Pancreas (tissue), 10 donors: ENCODE measurements at places on chromosomes 5 and 9. TPM values are rescaled to one million over a fixed set of nuclear protein-coding genes. Genes with fewer than 3 reads are reported as not detected.

DNA sequence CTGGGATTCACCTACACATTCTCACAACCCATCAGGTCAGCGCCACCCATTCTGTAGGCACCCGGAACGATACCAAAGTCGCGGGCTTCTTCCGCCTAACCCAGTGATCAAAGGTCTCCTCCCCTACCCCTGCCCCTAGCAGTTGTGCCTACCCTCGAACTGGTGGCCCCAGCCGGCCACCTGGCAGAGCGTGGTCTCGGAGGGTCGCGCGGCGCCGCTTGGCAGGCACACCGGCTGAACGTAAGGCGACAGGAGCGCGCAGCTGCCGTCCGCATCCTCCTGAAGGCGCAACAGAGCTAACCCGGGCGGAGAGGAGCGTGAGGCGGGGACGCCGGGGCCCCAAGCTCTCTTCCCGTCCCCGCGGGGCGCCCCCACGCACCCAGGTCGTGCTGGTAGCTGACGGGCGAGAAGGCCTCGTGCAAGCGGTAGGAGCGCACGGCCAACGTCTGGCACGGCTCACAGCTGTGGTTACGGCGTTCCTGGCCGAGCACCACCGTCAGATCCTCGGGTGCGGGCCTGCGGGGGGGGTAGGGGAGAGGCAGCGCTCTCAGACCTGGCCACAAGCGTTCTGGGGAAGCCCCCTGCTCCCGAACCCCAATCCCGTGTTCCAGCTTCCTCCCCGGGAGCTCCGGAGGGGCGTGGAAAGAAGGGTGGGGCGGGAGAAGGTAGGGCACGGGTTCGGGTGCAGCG, 2.8 kb upstream of the PFN3 start:
- DNase-seq = no peak

- DNase-seq = peak; percentile 24
These were observed 115.4 kb downstream of the HSD17B3 start for GRCh38 chr9:96186591-96187011.

GRCh38 chr5:158152136-158152535, 293.2 kb upstream of the CLINT1 start:
- no peak for DNase-seq

The GHR gene
- 1.0 TPM for total RNA-seq

- DNase-seq = no peak
These were observed 2.8 kb upstream of the ARRDC1 start for GRCh38 chr9:137602661-137603060.

The CNTFR gene
- total RNA-seq = 0.12 TPM

DNA sequence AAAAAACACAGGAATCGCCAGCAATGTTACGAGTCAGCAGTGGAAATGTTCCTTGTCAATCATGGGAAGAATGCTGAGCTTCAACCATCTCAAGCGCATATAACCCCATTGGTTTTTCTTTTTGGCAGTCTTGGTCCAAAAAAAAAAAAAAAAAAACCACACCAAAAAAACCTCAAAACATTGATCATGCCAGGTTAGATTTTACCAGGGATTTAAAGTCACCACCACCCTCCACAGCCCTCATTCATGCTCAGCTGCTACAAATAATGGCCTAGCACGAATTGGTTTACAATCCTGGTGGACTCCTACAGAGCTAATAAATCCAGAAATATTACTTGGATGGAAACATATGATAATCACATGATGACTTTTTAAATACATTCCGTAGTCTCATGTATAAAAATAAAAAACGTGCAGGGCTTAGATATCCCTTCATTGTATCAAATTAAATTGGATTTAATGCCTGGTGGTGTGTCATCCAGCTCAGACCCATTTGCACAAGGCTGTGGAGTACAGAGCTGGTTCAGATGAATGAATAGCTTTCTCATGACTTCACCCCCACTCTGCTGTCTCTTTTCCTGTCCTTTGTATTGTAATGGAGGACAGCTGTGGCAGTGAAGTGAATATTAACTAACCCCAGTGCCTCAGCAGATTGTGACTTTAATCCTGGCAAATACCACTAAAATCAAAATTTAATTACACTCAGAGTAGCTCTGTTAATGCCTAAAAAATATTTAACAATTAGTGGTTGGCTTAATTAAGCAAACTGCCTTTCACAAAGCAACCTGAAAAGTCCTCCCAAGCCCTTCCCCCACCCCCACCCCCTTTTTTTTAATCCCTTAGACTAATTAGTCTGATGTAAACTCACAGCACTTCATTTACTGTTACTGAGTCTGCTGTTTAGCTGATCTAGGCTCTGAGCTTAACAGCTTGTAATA, 626.5 kb upstream of the ZNF608 start:
- DNase-seq = no peak

The TMEM215 gene
- not detected for total RNA-seq

The FOXD4 gene
- 0.19 TPM for total RNA-seq

DNA sequence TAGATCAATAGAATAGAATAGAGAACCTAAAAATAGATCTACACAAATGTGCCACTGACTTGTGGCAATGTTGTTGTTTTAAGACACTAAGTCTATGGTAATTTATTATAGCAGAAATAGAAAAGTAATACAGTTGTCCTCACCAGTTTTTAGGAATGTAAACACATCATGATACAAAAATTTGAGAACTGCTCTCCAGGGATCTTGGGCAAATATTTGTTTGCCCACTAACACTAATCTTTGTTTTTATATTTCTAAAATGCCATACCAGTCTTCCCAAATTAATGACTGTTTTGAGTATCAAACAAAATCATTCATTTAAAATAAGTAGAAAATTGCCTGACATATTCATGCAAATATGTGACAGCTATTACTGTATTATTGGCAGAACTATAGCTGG, 297.6 kb downstream of the BRINP1 start:
- DNase-seq = no peak

The DAB2 gene
- 18.6 TPM for total RNA-seq

The N4BP3 gene
- 0.35 TPM for total RNA-seq

The ADAMTSL2 gene
- 1.6 TPM for total RNA-seq

The PCDHAC1 gene
- 1.9 TPM for total RNA-seq

DNA sequence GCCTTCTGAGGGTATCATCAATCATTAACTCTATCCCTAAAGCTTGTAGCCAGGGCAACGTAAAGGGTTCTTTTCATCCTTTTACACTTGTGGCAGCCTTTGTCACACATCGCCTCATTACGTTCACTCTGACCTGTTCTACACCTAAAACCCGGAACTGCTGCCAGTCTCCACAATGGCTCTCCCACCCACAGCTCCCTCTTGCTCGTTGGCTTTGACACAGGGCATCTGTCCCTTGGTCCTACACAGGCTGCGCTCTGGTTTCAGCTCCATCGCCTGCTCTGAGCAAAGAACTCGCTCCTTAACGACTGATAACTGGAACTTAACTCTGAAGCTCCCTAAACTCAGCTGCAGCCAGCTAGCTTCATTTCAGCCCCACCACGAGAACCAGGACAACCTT, 112.8 kb upstream of the CTNND2 start:
- no peak for DNase-seq

DNA sequence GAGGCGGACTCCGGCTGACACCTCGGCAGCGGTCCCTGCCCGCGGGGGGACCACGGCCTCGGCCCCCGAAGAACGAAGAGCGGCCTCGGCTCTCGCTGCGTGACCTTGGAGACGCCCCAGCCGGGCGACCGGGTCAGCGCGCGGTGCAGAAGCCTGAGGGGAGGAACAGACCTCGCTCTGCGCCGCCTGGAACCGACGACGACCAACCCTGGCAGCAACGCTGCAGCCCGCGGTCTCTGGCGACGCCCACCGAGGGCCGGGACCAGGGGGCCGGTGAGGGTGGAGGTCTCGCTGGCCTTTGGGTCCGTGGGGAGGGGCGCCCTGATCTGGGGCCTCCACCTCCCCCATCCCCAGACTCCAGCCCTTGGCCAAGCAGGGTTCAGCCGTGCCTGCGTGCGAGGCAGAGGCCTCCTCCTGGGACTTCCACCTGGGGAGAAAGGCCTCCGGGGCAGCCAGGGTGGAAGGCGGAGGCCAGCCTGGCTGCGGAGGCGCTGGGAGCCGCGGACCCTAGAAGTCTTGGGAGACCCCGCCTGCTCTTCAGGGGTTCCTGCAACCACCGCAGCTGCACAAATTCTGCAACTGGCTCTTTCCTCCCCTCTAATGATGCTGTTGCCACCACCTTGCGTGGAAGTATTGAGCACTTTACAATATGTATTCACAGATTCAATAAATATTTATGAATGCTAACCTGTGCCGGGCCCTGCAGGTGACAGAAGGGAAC, 44.3 kb upstream of the SLC12A7 start:
- no peak for DNase-seq

GRCh38 chr5:112480501-112480900, 61.4 kb upstream of the EPB41L4A start:
- DNase-seq = no peak

- no peak for DNase-seq
These were observed 339.2 kb downstream of the PRR16 start for GRCh38 chr5:120803282-120803681.

DNA sequence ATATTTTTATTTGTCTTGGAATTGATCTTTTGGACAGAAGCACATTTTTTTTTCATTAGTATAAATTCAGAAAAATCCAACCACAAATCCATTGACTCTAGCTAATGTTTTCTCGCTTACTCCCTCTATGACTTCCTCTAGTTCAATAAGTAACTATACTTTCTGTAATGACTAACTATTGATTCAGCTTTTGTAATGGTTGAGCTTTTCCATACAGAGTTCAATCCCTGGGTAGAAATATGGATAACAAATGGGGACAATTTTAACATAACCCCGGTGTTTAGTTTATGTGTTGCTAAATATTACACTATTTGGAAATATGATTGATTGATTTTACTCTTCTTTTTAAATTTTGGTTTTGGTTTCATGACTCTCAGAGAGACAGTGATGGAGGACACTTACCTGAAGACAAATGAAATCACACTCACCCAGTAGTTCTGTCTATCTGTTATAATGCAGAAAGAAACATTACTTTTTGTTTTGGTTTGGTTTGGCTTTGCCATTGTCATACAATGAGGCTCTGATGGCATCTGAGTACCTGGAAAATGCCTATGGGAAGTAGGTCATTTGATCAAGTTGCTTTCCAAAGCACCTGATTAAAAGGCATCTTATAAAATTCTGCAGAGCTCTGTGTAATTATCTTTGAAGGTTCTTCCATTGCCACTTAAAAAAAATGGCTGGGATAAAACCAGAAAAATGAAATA, 309.7 kb upstream of the MPDZ start:
- DNase-seq = no peak

- DNase-seq = no peak
These were observed 9.5 kb downstream of the ARRDC3 start for GRCh38 chr5:91373600-91373999.

The CD180 gene
- 0.04 TPM for total RNA-seq
